Stimulated activated CD4-positive, alpha-beta T cell treated with anti-CD3 and anti-CD28 coated beads, Interleukin-1b, Interleukin-23, amount 100 ng/mL, for 1 hour (primary cell): ENCODE measurements at places on chromosomes 1 and 21.

GRCh38 chr21:15638856-15639549 lies 90.8 kb upstream of the USP25 start:
- DNase-seq, result no peak

DNA sequence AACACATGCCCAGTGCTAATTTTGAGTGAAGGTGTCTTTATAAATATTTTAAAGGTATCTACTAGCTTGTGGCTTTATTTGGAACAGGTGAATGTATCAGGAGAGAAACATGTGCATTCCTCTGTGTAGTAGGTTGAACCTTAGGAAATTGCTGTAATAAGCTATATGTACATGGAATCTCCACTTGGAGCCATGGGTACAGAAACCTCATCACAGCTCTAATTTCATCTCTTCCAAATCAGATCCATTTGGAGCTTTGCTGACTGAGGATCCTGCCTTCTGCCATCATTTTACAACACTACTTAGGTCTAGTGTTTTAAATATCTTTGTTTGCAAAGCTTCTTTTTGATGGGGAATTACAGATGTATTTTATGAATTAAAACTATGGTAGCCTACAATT lies 2.1 kb downstream of the KCNK2 start:
- no peak for DNase-seq

- DNase-seq, result no peak
These were observed 23.4 kb downstream of the COA7 start for GRCh38 chr1:52674497-52675384.

- no peak for DNase-seq
These were observed 8.0 kb downstream of the ADGRL2 start for GRCh38 chr1:81808760-81809159.

DNA sequence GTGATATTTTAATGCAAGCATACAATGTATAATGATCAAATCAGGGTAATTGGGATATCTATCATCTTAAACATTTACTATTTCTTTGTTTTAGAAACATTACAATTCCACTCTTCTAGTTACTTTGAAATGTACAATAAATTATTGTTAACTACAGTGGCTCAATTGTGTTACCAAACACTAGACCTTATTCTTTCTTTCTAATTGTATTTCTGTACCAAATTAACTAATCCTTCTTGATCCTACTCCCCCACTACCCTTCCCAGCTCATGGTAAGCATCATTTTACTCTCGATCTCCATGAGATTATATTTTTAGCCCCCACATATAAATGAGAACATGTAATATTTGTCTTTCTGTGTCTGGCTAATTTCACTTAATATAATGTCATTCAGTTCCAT lies 95.0 kb upstream of the MROH9 start:
- DNase-seq, result no peak

DNA sequence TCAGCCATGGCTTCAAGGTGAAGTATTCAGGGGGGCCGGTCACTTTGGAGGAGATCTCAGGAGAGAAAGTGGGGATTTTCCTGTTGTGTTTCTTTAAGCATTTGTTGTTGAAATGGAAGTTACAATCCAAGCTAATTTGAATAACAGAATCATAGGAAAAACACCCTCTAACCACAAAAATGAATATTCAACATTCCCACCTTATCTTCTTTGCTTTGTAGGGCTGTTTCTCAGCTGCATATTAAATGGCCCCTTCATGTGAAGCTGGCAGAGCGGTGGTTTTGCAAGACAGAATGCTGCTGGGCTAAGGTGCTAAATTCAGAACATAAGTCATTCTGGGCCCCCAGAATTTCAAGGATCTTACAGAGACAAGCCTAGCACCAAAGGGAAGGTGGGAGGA lies 279.0 kb downstream of the RRAGC start:
- DNase-seq, result no peak

DNA sequence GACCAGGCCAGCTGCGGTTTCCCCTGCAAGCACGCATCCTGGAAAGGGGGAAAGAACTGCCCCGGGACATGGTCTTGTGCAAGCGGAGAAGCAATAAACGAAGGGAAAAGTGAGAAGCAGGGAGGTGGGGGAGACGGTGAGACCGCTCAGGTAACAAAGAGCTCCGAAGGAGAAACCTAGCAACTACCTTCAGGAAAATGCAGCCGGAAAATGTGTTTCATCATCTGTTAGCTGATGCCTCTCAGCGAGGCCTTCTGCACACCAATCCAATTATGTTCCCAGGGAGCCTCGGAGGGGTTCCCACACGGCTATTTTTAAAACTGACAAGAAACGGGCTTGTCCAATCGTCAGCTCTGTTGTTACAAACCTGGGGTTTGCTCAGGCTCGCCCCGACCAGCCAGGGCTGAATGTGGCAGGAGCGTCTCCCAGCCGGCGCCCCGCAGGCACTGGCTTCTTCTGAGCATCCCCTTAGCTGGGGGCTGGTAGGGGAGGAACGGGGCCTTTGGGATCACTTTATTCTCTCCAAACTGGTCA lies 3.4 kb downstream of the RIPK4 start:
- DNase-seq, result no peak

DNA sequence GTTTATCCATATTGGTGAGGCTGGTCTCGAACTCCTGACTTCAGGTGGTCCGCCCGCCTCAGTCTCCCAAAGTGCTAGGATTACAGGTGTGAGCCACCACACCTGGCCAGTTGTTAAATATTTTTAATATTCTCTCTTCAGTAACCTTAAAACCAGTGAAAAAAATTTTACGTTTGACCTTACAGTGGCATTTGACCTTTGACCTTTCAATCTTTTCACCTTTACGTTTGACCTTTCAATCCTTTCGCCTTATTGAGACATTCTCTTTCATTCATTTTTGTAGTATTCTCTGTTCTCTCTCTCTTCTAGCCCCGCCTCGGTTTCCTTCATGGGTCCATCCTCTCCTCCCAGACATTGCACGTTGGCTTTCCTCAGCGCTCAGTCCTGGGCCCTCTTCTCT lies 277.9 kb downstream of the DNM3 start:
- DNase-seq, result no peak

DNA sequence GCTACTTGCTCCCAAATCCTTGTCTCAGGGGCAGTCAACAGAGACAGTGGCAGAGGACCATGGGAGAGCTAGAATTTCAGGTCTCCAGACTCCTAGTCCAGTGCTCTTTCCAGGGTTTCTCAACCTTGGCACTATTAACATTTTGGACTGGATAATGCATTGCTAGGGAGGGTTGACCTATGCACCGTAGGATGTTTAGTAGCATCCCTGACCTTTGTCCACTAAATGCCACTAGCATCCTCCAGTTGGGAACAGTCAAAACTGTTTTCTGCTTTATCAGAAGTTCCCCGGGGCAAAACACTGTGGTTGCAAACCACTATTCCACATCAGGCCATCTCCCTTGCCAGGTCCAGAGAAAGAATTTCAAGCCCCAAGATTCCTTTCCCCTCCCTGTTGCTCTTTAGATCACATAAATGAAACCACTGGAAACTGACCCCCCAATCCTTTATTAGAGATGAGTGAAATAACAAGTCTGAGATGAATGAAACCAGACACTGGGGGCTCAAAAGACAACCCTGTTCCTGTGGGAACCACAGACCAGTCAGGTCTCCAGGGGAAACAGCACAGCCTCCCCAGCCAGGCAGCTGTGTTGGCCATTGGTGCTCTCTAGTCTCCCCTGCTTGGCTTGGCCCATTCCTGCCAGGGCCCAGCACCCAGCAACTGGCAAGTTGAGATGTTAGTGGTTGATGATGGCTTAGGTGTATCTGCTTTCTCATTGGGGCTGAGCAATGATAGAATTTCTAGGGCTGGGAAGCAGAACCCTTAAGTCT lies 3.8 kb upstream of the TCEA3 start:
- DNase-seq, result no peak
